ENCODE measurements at places on chromosomes 16 and 17. TPM values are rescaled to one million over a fixed set of nuclear protein-coding genes. Genes with fewer than 3 reads are reported as not detected.

DNA sequence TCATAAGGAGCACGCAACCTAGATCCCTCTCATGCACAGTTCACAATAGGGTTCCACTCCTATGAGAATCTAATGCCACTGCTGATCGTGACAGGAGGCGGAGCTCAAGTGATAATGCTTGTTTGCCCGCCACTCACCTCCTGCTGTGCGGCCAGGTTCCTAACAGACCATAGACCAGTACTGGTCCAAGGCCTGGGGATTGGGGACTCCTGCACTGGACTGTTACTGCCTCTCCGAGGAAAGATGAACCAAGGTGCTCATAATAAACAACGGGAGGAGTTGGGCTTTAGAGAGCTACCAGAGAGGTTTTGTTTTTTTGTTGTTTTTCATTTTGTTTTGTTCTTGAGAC lies 58.2 kb downstream of the TK2 start:
- DNase-seq: no peak

Gene TEKT3
- total RNA-seq: not detected

DNA sequence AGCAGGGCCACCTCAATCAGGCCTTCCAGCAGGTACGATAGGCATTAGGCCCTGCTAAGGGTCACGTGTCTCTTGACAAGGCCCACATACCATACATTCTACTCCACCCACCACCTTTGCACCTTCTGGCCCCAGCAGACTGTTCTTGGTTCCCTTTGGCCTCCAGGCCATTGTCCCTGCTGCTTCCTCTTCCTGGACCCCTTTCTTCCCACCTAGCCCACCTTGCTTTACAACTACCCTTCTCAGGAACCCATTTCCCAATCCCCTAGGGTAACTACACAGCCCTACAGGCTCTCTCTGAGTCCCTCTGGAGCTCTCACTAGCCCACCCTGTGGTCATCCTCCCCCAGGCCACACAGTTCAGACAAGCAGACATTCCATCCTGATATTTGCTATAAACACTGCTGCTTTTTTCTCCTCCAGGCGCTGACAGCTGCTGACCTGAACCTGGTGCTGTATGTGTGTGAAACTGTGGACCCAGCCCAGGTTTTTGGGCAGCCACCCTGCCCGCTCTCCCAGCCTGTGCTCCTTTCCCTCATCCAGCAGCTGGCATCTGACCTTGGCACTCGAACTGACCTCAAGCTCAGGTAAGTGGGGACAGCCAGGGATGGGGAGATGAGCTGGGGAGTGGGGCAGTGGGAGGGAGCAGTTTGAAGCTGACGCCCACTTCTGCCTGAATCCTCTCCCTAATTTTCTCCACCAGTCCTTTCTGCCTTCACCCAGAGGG lies 1.4 kb upstream of the NRN1L start:
- DNase-seq: no peak

DNA sequence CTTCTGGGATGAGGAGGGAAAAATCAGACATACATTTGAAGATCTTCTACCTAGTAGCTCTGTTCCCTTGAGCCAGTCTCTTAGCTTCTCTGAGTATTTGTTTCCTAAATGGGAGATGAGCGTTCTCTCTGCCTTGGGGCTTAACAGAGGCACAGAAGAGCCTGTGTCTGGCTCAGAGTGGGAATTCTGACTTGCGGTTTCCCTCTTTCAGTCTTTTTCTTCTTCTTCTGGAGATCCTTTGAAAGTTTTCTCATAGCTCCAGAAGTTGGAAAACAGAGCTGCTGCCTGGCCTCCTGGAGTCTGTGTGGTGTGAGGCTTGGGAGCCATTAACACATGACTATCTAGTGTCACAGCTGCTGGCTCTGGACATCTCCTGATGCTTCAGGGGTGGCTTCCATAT lies 167.9 kb downstream of the MSI2 start:
- no peak for DNase-seq

DNA sequence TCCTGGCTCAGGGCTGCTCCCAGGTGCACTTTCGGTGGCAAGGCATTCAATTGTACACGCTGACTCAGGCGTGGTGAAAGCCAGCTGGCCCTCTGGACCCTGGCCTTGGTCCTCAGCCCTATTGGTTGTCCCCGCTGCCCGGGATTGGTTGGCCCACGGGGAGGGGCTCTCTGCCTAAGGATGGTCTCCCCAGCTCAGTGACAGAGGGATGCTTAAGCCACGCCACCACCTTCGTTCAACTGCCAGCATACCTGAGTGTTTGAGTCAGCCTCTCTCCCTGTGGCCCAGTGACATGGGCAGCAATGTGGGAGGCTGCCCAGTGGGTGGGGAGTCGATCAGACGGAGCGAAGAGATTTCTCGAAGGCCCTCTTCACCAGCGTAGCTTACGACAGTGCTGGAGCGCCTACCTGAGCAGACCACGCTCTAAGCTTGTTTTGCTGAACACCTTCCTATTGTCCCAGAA lies 30.3 kb downstream of the IRF8 start:
- DNase-seq: no peak

DNA sequence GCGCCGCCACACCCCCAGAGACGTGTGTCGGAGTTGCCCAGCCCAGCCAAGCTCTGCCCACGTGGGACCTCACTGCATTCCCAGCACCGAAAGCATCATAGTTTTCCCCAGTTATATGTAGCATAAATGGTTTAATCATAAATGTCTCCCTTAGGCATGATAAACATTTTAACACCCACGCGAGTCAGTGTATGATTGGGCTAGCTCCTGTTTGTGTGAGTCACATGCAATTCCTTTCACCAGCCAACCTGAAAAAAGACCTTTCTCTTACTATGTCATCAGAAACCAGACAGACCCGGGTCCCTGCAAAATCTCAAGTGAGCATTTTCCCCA lies 9.2 kb downstream of the TAF1C start:
- no peak for DNase-seq

DNA sequence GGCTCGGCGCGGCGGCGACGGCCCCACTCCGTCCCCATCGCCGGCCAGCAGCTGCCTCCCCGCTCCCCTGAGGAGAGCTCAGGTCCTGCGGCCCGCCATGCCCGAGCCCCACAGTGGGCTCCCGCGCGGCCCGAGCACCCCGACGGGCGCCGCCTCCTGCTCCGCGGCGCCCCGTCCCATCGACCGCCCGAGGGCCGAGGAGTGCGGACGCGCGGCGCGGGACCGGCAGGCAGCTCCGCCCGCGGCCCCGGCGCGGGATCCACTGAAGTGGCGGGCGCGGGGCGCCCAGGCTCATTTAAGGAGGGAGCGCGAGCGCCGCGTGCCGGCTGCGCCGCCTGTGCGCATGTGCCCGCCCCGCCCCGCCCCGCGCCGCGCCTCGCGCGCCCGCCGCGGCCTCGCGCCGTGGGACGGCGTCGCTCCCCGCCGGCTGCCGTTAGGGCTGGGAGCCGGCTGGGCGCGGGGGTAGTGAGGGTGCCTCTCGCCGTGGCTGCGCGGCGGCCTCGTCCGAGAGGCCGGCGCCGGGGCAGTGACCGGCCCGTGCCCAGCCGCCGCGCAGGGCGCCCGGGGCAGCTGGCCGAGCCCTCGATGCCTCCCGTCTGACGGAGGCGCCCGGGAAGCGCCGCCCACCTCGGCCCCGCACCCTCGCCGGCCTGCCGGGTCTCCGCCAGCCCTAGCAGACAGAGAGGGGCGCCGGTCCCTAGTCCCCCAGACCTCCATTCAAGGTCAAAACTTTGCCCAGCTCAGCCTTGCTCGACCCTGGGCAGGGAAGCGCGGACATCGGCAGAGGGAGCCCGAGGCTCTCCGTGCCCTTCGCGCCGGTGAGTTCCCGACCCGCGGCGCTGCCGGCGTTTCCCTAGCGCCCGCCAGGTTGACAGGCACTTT lies at the start of gene NETO2:
NETO2 (minus strand) TSS at position 269 of the 882 bp plus-strand sequence. CDS start 333 bp downstream, outside the sequence.
- DNase-seq: peak; percentile 52

Gene PRSS21
- 2.0 TPM for total RNA-seq

Gene CNTNAP1
- total RNA-seq: 2.7 TPM

DNA sequence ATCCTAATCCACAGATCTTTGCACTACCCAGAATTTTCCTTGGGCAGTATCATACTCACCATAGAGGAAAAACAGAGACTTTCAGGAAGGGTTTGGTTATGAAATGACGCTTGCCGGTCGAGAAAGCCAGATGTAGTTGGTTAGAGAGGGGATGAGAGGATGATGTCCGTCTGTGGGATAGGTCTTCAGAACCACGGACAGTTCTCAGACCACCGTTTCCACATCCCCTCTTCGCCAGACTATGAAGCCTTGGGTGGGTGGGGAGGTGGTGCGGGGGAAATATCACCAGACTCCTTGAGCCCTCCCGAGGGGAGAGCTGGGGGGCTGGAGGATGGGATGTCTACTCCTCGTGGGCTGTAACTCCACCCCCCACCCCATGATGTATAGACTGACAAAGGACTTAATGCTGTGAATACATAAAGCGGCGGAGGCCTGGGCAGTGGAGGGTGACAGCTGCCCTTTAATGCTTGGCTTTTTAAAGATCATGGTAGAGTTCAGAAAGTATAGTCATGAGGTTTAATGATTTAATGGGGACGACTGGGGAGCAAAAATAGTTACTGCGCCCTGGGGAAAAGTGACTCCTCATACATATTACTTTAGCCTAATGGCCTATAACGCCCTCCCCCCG lies 96.6 kb downstream of the MRM1 start:
- DNase-seq: no peak

DNA sequence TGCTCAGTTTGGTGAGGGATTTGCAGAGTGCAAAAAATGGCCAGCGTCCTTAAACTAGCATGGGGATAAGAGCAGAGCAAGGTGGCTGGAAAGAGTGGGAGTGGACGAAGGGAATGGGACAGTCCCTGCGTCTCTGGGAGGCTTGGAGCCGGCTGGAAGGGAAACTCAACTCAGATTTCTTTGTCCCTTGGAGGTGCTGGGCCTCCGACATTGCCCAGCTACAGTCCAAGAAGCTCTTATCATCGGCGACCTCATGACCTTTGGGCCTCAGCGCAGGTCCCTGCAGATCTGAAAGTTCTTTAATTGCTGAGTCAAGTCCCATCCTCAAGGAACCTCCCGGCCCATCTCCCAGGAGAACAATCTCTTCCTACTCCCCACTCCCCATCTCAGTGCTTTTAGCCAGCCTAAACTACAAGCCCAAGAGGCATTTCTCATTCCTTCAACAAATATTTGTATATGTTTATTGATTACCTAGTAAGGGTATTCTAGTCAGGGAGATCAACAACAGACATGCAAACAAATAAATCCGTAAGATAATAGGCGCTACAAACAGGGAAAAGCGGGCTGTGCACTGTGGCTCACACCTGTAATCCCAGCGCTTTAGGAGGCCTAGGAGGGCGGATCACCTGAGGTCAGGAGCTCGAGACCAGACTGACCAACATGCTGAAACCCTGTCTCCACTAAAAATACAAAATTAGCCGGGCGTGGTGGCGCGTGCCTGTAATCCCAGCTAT lies 985 bp upstream of the TMEM107 start:
- no peak for DNase-seq

Gene TBC1D16
- total RNA-seq: 3.1 TPM

- no peak for DNase-seq
Measured at GRCh38 chr16:70725912-70726828, 40.3 kb upstream of the MTSS2 start.

GRCh38 chr16:10846213-10846998 lies 27.8 kb upstream of the TVP23A start:
- no peak for DNase-seq

Gene WNT9B
- total RNA-seq: not detected

- no peak for DNase-seq
Measured at GRCh38 chr17:6325741-6326140, 109.2 kb downstream of the AIPL1 start.

GRCh38 chr16:3637371-3637923 lies 17.0 kb upstream of the DNASE1 start:
- DNase-seq: peak; percentile 33

GRCh38 chr16:65116818-65117430 lies 4.9 kb downstream of the CDH11 start:
- no peak for DNase-seq

Gene TNRC6C
- 116 TPM for total RNA-seq

- DNase-seq: no peak
Measured at GRCh38 chr16:9095656-9096397, 4.4 kb downstream of the HAPSTR1 start.

Gene WSCD1
- total RNA-seq: not detected

DNA sequence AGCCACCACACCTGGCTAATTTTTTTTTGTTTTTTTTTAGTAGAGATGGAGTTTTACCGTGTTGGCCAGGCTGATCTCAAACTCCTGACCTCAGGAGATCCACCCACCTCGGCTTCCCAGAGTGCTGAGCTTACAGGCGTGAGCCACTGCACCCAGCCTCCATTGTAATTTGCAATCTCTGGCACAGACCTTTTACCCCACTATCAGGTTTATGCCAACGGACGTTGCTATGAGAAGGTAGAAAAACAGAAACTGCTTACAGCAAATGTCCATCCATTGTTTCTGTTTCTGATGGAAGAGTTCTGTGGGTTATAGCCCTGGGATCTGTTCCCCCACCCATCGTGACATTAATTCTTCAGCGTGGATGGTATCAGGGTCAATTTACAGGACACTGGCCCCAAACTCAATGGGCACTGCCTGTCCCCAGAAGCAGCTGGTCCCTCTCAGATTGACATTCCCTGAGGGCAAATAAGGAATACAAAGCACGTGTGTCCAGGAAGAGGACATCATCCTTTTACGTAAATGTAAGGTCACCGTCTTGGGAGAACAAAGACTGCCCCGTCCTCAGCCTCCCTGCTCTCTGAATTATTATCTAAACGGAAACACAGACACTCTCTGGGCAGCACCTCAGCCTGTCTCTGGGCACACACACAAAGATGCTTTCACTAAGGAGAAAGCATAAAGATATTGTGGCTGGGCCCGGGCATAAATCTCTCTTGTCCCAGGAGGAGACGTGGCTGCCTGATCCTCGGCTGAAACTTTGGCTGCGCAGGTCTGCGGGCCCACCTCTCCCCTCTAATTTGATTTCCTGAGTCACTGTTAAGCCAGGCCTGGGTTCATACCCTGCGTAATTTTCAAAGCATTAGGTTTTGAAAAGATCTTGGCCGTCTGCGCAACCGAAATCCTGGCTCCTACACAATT lies 5.2 kb downstream of the KCNG4 start:
- DNase-seq: no peak

- DNase-seq: no peak
Measured at GRCh38 chr16:54620197-54620596, 310.5 kb upstream of the IRX5 start.

- no peak for DNase-seq
Measured at GRCh38 chr16:31020536-31020935, 10.1 kb upstream of the STX1B start.

Measured in naive thymus-derived CD8-positive, alpha-beta T cell (primary cell).